ENCODE measurements at places on chromosomes 2 and 18. TPM values are rescaled to one million over a fixed set of nuclear protein-coding genes. Genes with fewer than 3 reads are reported as not detected.

The QPCT gene
- 9.5 TPM for total RNA-seq

The RALB gene
- 41.7 TPM for total RNA-seq

The DPP10 gene
- total RNA-seq, result not detected

The MYO5B gene
- total RNA-seq, result 0.18 TPM

The APLF gene
- 7.0 TPM for total RNA-seq

The CKAP2L gene
- 0.74 TPM for total RNA-seq

The DNAJC5G gene
- total RNA-seq, result not detected

The PIAS2 gene
- total RNA-seq, result 21.3 TPM

The ACTG2 gene
- total RNA-seq, result 20.1 TPM

The GPR75 gene
- total RNA-seq, result 0.71 TPM

The EIF5B gene
- 20.6 TPM for total RNA-seq

The TXNDC2 gene
- under 0.01 TPM for total RNA-seq

The ITPRIPL1 gene
- 0.43 TPM for total RNA-seq

The GPR45 gene
- not detected for total RNA-seq
